Muscle of back (tissue), 13 donors: ENCODE measurements at places on chromosomes 5 and 9. TPM values are rescaled to one million over a fixed set of nuclear protein-coding genes. Genes with fewer than 3 reads are reported as not detected.

GRCh38 chr9:36396985-36397384, 3.1 kb downstream of the RNF38 start:
- DNase-seq = no peak

Gene NPR3
- polyA plus RNA-seq = 23.0 TPM

GRCh38 chr5:96874631-96875030, 1.7 kb upstream of the ERAP2 start:
- DNase-seq = no peak

Gene LHX2
- 0.88 TPM for polyA plus RNA-seq

GRCh38 chr5:41903892-41904799, at the start of gene RIMOC1:
RIMOC1 (plus strand) TSS chr5:41904344; CDS start chr5:41904368, 24 bp downstream.
- peak; percentile 99 for DNase-seq

Gene FAM240B
- polyA plus RNA-seq = not detected

Gene PTGDS
- 12.0 TPM for polyA plus RNA-seq

- DNase-seq = no peak
Measured at GRCh38 chr5:159772698-159773061, 143.6 kb upstream of the ADRA1B start.

DNA sequence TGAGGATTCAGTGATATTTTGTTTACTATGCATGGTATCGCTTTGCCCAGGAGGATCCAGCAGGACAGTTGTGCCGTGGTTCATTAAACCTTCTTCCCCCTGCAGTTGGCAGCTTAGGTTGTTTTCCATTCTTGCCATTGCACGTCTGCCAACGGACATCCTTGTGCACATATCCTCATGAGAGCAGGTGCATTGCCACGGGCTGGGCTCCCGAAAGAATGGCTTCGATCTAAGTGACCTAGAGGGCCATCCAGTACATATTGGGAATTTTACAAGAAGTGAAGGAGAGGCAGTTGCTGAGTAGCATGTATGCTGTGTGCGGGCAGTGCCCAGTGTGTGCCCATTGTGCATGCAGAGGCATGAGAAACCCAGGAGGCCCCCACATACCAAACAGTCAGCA, 22.1 kb downstream of the HRH2 start:
- no peak for DNase-seq

- no peak for DNase-seq
Measured at GRCh38 chr5:91386120-91386519, 3.0 kb upstream of the ARRDC3 start.

DNA sequence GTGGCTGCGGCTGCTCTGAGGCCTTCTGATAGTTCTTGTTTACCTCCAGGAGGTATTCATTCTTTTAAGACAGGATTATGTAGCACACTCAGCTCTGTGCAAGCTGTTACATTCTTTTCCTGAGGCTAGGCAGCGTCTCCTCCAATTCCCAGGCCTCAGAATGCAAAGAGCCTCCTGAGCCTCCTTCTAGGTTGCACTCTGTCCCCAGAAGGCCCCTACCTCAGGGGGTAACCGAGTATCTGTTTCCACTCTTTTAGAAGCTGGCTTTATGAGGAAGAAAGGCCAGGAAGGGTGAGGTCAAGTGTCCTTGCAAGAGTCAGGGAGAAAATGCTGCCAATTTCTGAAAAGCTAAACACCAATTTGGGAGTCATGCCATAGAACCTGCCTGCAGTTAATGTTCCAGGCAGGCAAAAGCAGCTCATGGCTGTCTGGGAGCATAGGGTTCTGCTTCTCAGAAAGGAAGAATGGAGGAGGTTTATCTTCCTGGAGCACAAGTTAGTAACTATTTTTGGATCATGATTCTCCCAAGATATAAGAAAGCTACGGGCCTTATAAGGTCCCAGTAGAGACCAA, 178.9 kb downstream of the SEMA6A start:
- DNase-seq = no peak

DNA sequence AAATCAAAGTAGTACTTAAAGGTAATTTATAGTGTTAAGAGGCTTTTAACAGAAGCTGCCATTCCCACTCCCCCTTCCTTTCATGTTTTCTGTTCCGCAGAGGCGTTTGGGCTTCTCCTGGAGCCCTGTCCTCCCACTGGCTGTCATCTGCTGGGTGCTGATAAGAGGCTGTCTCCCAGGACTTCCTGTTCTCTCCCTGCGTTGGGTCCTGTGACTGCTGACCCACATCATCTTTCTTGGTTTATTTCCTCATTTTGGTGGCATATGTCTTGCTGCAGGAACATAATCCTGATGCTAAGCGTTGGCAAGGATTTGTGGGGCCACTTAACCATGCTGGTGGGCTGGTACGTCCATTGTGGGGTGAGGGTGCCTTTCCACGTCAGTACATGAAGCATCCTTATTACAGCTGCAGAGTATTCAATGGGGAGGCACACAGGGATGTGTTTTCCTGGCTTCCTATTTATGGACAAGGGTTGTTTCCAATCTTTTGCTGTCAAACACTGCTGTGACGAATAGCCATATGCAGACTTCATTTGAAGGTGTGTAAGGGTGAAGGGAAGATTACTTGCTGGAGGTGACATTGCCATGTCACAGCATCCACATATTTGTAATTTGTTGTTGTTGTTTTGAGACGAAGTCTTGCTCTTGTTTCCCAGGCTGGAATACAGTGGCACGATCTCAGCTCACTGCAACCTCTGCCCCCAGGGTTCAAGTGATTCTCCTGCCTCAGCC, 22.3 kb upstream of the RNF130 start:
- peak; percentile 38 for DNase-seq

Gene SAP30L
- polyA plus RNA-seq = 27.6 TPM

DNA sequence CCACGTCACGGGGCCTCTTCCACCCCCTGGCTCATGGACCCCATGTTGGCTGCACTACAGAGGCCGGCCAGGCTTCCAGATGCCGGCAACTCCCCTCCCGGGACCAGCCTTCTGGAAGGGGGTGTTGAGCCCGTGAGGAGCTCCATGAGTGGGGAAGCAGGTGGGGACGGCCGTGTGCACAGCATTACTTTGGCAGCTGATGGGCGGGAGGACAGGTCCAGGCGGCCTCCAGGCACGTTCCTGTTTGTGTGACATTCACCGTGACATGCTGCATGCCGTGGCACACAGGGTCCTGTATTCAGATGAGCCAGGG, 29.1 kb upstream of the ABO start:
- no peak for DNase-seq

Gene DBH
- 0.70 TPM for polyA plus RNA-seq

- DNase-seq = no peak
Measured at GRCh38 chr5:145161391-145161790, 673.8 kb downstream of the PRELID2 start.

Gene LCN1
- not detected for polyA plus RNA-seq

Gene RIOK2
- polyA plus RNA-seq = 32.1 TPM

Gene GABRA6
- not detected for polyA plus RNA-seq

Gene SELENOP
- polyA plus RNA-seq = 132 TPM

Gene WDR38
- not detected for polyA plus RNA-seq

Gene CNTNAP3B
- polyA plus RNA-seq = 7.9 TPM

- DNase-seq = no peak
Measured at GRCh38 chr5:36505021-36505420, 101.4 kb upstream of the SLC1A3 start.

Gene HTR4
- polyA plus RNA-seq = not detected

GRCh38 chr5:58922461-58923171, 339.7 kb downstream of the RAB3C start:
- DNase-seq = peak; percentile 69

Gene CCNO
- polyA plus RNA-seq = 0.20 TPM

Gene MEIKIN
- not detected for polyA plus RNA-seq

DNA sequence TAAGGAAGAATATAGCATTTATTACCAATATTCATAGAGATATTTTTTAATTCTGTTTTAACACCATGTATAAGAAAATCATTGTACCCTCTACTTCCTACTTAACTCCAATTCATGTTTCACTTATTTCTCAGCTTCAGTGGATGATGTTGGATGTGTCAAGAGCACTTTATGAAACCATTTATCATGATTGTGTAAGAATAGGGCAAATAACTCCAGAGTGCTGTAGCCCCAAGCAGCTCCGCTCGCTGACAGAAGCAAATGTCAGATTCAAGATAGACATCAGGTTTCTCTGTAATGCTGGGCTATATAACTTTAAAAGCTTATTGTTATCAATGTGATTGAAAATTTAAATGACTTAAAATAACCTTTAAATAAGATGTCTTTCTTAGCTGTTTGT, 50.4 kb downstream of the MAST4 start:
- no peak for DNase-seq

GRCh38 chr5:145912019-145912418, 24.4 kb upstream of the SH3RF2 start:
- DNase-seq = no peak

DNA sequence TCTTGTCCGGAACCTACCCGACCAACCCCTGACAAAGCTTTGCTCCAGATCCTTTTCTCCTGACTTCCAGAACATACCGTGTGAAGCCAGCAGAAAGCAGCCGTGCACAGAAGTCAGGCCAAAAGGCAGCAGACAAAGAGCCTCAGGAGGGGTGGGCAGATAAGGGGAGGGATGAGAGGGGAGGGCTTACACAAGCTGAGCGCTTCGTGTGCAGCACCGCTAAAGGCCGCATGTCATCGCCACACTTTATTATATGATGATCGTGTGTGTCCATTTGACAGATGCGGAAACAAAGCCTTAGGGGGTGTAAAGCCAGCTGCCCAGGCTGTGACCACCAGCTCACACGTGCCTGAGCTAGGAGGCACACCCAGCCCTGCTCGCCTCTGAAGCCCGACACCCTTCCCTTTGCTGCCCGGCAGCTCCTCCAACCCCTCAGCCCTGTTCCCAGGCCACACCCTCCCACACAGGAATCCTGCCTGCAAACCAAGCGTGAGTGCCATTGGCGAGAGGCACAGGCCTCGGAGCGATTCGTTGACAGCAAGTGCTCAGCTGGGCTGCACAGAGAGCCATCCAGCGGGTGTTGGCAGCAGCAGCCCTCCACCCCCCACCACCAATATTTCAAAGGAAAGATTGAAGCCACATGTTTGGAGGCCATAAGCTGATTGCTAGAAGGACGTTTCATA, 170.5 kb upstream of the SMIM23 start:
- DNase-seq = peak; percentile 80

DNA sequence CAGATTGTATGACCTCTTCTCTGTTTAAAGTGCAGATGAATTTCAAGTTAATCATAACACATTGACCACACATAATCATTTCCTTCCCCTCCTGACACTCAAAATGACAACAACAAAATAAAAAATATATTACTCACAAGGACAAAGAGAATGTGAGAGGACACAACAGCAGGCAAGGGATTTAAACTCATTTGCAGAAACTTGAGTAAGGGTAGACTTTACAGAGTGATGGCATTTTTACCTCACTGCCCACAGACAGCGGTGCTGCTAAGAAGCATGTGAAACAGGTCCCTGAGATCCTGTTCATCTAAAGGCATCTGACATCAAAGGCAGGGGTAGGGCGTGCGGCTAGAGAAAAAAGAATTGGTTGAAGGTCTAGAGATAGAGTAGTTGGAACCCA, 99.0 kb downstream of the TRIM36 start:
- DNase-seq = no peak

GRCh38 chr5:132751971-132752580, 4.8 kb downstream of the CCNI2 start:
- no peak for DNase-seq

GRCh38 chr9:127455324-127455992, 4.1 kb downstream of the LRSAM1 start:
- DNase-seq = no peak

- no peak for DNase-seq
Measured at GRCh38 chr9:137678202-137678601, 59.4 kb downstream of the EHMT1 start.

Gene SMIM23
- not detected for polyA plus RNA-seq

Gene SPZ1
- not detected for polyA plus RNA-seq

Gene FOXD4L6
- polyA plus RNA-seq = not detected

Gene ANXA2R
- 1.2 TPM for polyA plus RNA-seq

Gene DDX4
- polyA plus RNA-seq = 0.90 TPM

GRCh38 chr5:57166276-57166675, 7.6 kb upstream of the GPBP1 start:
- DNase-seq = no peak

Gene ECM2
- 21.5 TPM for polyA plus RNA-seq

GRCh38 chr5:67303356-67303755, 106.8 kb upstream of the CD180 start:
- DNase-seq = no peak

Gene RNF183
- polyA plus RNA-seq = not detected

- DNase-seq = peak; percentile 10
Measured at GRCh38 chr9:6106711-6107339, 91.4 kb upstream of the RANBP6 start.

Gene P4HA2
- 59.9 TPM for polyA plus RNA-seq

GRCh38 chr5:169176709-169177694, 123.9 kb downstream of the SLIT3 start:
- DNase-seq = no peak

GRCh38 chr5:1005249-1005851, 3.3 kb upstream of the NKD2 start:
- no peak for DNase-seq
